Tongue (tissue), 3 donors: ENCODE measurements at places on chromosomes 5 and 9. TPM values are rescaled to one million over a fixed set of nuclear protein-coding genes. Genes with fewer than 3 reads are reported as not detected.

The CCDC112 gene
- total RNA-seq = 10.5 TPM

The FTMT gene
- total RNA-seq = not detected

The GNPDA1 gene
- total RNA-seq = 38.8 TPM

The SPATA9 gene
- total RNA-seq = not detected

The SEMA4D gene
- total RNA-seq = 35.8 TPM

The ADAMTS19 gene
- 49.9 TPM for total RNA-seq

The BHMT2 gene
- 5.1 TPM for total RNA-seq

The EFNA5 gene
- 11.1 TPM for total RNA-seq

The BRIX1 gene
- 40.0 TPM for total RNA-seq

The SOHLH1 gene
- not detected for total RNA-seq

The GARIN3 gene
- total RNA-seq = not detected

The BRINP1 gene
- 0.31 TPM for total RNA-seq

The KCNV2 gene
- total RNA-seq = not detected

The IFNA21 gene
- total RNA-seq = not detected

The DMRT3 gene
- total RNA-seq = not detected

The ADRA1B gene
- total RNA-seq = 0.51 TPM

The PCDHA3 gene
- total RNA-seq = 0.10 TPM

The GABBR2 gene
- total RNA-seq = 0.41 TPM

The RASEF gene
- 5.5 TPM for total RNA-seq

The SHISAL2B gene
- not detected for total RNA-seq

The UQCRQ gene
- 176 TPM for total RNA-seq

The MYOT gene
- 254 TPM for total RNA-seq

The CDH9 gene
- not detected for total RNA-seq
